Adipocyte (in vitro differentiated cells): ENCODE measurements at places on chromosomes 11 and 22.
A peak's percentile ranks its signal among the peaks of the same experiment; 100 is the strongest.

GRCh38 chr11:33412241-33412640, 155.1 kb downstream of the HIPK3 start:
- no peak for DNase-seq

DNA sequence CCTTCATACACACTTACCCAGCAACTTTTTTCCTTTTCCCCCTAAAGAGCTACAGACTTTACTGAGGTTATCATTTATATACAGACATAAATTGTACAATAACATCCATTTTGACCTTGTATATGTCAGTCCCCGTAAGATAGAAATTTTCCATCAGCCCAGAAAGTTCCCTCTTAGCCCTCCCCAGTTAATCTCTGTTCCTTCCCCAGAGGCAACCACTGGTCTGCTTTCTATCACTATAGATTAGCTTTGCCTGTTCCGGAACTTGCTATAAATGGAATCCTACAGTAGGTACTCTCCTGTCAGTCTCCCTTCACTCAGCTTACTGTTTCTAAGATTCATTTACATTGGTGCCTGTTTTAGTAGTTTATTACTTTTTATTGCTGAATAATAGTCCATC, 54.9 kb downstream of the TSPAN18 start:
- DNase-seq = no peak

DNA sequence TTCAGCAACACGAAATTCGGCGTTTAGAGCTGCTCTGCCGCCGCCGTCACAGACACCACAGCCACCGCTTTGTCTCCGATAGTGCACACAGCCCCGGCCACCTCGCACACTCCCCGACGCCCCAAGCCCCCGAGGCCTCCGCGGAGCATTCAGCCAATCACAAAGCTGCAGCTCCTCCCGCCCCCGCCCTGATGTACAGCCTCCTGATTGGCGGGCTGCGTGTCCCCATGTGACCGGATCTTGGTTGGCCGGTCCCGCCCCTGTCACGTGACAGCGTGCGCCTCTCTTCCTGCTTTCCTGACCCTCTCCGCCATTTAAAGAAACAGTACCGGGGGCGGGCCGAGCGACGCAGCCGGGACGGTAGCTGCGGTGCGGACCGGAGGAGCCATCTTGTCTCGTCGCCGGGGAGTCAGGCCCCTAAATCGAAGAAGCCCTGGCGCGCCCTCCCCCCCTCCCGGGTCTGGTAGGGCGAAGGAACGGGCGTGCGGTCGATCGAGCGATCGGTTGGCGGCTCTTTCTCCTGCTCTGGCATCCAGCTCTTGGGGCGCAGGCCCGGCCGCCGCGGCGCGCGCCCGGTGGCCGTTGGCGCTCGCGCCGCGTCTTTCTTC, at the start of gene TUG1:
Gene TUG1, plus strand, starts transcription at position 342 of the 608 bp plus-strand sequence.
- peak; percentile 99 for DNase-seq

DNA sequence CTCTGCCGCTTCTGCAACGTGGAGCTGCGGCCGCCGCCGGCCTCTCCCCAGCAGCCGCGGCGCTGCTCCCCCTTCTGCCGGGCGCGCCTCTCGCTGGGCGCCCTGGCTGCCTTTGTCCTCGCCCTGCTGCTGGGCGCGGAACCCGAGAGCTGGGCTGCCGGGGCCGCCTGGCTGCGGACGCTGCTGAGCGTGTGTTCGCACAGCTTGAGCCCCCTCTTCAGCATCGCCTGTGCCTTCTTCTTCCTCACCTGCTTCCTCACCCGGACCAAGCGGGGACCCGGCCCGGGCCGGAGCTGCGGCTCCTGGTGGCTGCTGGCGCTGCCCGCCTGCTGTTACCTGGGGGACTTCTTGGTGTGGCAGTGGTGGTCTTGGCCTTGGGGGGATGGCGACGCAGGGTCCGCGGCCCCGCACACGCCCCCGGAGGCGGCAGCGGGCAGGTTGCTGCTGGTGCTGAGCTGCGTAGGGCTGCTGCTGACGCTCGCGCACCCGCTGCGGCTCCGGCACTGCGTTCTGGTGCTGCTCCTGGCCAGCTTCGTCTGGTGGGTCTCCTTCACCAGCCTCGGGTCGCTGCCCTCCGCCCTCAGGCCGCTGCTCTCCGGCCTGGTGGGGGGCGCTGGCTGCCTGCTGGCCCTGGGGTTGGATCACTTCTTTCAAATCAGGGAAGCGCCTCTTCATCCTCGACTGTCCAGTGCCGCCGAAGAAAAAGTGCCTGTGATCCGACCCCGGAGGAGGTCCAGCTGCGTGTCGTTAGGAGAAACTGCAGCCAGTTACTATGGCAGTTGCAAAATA, 816 bp downstream of the PDE3B start:
- DNase-seq = peak; percentile 61

GRCh38 chr22:48596111-48596850, 1231.4 kb downstream of the BRD1 start:
- no peak for DNase-seq

DNA sequence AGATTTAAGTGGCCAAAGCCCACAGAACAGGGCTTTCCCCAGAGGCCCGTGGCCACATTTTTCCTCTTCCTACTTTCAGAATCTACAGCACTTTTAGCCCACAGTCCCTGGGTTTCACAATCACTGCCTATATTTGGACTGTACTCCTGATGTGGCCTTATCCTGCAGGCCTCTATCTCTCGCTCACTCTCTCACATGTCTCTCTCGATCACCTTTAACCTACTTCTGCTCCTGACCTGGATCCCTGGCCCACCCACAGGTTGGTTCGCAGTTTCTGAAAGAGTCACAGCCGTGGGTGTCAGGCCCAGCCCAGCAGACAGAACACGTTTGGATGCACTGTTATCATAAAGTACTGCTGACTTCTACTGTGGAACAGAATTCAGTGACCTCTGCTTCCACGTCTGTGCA, 55.5 kb downstream of the LARGE1 start:
- DNase-seq = peak; percentile 25

GRCh38 chr11:100682247-100682969, 4.7 kb upstream of the ARHGAP42 start:
- peak; percentile 74 for DNase-seq

DNA sequence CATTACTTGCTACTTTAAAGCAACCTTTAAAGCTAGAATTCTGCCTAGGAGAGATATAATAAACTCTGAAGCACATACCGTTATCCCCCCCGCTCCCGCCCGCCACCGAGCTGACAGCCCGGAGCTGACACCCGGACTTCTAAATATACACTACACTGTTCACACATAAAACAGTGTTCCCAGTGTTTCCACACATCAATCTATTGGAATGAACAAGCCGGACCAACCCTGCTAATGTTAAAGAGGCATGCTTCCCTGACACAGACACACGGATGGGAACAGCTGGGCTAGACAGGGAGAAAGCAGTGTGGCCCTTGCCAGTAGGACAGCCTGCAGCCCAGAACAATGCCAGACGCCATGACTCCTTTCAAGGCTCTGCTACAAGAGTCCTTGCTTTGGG, 108.4 kb upstream of the CSNK2A3 start:
- DNase-seq = no peak

- DNase-seq = peak; percentile 90
These were observed 119.6 kb upstream of the BLID start for GRCh38 chr11:122235615-122236014.

DNA sequence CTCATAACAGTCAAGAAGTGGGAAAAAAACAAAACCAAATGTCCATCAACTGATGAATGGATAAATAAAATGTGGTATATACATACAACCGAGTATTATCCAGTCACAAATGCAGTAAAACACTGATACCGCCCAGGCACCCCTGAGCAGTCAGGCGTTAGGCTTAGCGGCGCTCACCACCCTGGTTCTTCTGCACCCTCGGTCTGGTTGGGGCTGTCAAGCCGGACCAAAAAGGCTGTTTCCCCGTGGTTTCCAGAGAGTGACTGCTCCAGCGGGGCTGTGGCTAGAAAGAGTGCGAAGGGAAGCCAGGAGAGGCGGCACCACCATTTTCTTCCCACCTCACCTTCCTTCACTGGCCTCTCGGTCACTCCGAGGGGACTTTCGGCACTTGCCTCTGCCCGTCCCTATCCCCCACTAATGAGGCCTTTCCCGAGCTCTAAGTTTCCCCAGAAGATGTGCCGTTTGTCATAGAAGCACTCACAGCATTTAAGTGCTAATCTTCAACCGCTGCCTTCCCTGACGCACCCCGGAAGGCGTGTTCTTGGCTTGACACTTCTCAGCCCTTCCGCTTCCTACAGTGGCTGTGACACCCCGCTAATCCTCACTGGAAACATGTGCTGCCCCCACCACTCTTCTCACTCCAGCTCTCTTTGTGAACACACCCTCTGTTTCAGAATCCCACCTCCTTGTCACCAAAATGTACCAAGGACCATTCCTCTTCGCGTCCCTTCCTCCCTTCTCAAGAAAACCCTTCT, 42.4 kb downstream of the FCHSD2 start:
- no peak for DNase-seq

- DNase-seq = no peak
These were observed 5.5 kb downstream of the GP1BB start for GRCh38 chr22:19728836-19729235.

GRCh38 chr11:2816523-2816922, 69.1 kb downstream of the CDKN1C start:
- DNase-seq = no peak

DNA sequence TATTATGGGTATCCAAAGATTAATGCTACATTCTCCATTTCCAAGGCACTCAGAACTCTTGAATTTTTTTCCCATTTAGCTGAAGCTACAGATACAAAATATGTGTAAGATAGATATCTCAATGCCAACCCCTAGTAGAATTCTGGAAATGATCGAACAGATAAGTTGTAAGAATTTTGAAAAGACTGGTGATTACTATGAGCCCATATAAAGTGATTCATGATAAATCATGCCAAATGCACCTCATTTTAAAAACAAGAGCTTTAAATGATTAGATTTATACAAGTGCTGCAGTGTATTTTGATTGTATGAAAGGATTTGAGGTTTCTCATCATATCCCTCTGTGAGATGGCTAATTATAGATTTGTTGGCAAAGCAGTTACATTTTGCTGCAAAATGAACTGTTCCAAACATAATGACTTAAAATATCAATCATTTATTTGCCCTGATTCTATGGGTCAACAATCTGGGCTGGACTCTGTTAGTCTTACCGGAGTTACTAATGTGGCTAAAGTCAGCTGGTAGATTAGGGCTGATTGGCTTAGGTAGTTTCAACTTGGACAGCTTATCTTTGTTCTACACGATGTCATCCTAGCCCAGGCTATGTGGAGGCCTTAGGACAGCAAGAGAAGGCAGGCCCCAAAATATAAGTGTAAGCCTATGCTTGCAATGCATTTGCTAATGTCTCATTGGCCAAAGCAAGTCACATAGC, 3.4 kb downstream of the OR10V1 start:
- DNase-seq = no peak

- DNase-seq = peak; percentile 18
These were observed 52.5 kb downstream of the TRIM44 start for GRCh38 chr11:35714882-35715627.

- peak; percentile 91 for DNase-seq
These were observed 33.0 kb downstream of the SAMM50 start for GRCh38 chr22:43988116-43988820.

DNA sequence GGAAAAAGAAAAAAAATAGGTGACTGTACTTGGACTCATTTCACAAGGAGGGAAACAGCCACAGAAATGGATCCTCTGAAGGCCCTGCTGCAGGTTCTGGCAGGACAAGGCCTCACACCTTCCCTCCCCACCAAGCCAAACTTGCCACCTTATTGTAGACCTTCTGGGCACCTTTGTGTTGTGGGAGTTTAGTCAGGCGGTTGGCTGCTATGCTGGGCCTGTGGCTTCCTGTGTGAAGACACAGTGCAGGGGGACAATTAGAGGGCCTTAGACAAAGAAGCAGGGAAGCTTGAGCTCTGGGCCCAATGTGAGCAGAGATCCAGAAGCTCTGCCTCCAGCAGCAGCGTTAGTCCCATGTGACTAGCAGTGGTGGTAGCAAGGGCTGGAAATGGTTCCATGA, 4.2 kb downstream of the RAB1B start:
- DNase-seq = no peak

DNA sequence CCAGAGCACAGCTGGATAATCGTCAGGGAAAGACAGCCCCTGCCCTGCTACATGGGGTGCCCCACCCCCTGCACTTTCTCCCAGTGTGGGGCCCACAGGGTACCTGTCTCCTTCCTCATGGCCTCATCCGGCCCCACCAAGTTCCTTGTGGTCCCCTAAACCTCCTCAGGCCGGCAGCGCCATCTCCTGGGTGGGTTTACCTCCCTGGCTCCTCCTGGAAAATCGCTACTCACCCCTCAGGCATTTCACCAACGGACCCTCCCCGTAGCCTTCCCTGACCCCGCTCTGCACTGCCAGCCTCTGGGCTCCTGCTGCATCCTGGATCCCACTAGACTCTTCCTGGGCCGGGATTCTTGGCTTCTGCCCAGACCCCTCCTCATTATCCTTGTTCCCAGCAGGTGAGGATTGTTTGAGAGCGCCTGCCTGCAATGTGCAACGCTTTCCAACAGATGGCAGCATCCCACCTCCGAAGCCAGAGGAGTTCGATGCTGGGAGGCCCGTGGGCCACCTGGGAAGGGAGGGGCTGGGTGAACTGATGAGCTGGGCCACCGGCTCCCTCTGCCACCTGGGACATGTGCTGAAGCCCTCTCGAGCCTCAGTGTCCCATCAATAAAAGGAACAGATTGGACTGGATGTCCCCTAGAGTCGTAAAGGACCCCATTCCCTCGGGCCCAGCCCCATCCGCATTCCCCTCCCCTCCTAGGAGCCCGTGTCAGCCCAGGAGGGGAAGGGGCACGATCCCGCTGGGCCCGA, 44.2 kb upstream of the TTLL12 start:
- peak; percentile 64 for DNase-seq

DNA sequence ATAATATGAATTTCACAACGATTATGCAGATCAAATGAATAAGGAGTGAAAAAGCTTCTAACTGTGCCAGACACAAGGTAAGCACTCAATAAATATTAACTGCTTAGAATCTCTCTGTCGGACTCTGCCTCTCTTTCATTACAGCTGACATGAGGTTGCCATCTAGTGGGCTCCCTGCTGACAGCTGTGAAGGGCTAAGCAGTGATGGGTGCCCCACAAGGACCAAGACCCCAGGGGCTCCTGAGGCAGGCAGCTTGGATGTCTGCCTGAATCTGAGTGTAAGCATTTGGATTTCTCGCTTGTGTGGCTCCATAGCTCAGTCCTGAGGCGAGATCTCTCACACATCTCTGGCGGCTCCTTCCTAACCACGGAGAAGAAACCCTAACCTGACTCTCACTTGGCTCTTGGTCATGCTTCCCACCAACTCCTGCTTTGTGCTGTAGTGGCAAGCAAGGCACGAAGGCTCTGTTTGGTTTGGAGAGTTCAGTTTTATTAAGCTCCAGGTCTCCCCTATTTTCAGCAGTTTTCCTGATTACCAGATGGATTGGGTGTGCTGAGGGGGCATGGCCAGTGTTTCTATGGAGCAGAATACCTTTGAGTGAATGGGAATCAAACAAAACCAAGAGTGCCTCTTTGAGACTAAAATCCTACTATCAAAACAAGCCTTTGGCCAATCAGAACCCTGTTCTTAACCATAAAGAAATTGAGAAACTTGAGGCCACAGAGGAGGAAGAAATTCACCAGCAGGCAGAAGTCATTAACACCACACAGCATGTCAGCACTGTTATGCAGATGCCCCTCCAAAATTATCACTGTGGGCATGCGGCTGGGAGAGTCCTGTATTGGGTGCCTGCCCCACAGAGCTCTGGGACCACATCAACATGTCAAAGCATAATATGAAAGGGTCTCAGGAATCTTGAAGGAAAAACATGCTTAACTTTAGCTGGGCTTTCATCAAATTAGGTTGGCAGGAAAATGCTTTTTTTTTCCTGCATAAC, 152.8 kb upstream of the NTM start:
- DNase-seq = peak; percentile 15

- DNase-seq = no peak
These were observed 127.4 kb downstream of the ELP4 start for GRCh38 chr11:31636983-31637382.

- no peak for DNase-seq
These were observed 45.8 kb upstream of the CYP2D6 start for GRCh38 chr22:42176255-42176915.
